ENCODE measurements at places on chromosomes 6 and 20.

- no peak for DNase-seq
Observed at GRCh38 chr6:17884498-17885478, 102.6 kb downstream of the KIF13A start.

DNA sequence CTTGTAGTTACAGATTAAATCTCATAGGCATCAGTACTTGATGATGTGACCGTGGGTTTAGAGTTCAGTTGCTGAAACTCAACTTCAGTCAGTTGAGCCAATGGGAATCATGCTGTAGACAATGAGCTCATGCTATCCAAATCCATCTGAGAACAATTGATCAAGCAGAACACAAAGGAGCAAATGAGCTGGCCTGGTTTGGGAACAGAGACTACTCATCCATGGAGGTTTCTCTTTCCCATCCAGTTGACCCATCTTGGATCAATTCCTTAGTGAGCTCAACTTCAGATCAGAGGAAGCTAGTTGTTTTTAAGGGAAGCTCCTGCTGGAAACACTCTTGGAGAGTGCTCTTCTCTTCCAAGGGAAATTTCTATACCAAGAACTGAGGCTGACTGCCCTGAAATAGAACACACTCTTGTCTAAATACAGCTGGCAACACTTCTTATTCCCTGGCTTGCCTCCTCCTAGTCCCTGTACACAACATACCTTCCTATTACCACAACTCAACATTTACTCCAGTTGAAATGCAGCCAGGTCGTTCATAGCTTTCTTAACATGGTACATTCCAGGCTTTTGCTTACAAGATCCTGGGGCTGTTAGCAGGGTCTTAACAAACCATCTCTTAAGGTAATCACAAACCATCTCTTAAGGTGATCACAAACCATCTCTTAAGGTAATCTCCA, 203.9 kb upstream of the PRDM1 start:
- no peak for DNase-seq

- DNase-seq, result no peak
Observed at GRCh38 chr20:23029324-23029723, 5.8 kb upstream of the SSTR4 start.

DNA sequence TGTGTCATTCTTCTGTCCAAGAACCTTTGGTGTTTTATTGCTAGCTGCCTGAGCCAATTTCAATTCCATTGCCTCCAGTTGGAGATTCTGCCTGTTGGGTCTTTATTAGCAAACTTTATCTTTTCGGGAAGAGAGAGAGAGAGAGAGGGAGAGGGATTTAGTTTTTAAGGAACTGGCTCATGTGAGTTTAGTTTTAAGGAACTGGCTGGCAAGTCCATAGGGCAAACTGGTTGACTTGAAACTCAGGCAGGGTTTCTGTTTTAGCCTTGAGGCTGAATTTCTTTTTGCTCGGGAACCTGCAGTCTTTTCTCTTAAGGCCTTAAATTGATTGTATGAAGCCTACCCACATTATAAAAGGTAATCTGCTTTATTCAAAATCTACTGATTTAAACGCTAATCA, 23.0 kb downstream of the BCKDHB start:
- DNase-seq, result no peak

DNA sequence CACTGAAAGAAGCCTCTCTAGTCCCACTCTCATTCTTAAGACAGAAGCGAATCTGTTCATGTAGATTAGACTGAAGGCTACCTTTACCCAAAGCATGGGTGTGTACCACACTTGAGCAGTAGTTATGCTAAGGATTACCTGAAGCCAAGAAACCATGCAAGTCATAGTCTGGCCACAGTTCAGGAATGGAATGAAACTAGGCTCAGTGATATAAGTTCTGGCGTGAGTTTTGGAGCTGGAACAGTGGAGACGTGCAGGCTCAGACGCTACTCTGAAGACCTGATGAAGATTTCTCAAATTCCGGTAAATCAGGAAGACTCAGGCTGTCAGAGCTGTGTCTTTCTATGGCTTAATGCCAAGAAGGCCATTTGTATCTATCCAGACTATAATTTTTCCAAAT, 219.9 kb downstream of the HDGFL1 start:
- DNase-seq, result no peak

DNA sequence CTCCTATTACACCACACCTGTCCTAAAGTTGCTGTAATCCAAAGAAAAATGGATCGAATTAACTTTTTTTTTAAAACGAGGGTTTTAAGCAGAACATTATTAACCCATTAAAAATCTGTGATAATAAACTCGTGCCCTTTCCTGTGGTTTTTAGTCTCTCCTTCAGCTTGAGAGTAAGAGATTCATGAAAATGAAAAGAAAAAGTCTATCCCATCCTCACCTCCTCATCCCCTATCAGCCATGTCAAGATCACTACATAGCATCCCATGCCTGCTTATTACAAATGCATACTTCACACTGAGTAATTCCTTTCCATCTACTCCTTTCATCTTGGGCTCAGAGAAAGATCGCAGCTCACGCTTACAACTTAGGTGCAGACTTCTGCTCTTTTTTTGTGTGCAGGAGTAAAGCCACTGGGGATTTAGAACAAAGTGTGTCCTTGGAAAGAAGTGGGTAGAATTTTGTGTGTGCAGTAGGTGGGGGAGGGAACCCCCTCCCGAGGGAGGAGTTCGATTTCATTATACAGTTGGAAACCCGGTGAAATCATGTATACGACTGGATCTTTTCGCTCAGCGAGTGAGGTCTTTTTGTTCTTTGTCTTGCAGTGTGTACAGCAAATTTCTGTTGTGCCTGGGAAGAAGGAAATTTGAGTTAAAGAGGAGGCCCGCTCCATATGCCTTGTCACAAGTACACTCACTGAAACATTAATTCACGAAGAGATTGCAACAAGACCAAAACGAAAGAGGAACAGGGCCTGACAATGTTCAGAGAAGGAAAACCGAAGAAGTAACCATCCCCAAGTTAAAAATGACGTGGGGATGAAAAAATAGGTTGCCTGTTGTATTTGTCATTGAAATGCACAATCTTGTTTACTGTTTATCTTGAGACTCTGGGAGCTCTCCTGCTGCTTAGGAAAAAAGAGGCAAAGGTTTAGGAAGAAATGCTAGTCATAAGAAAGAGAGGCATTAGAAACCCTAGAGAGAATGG, 146.5 kb upstream of the ZNF217 start:
- peak; percentile 52 for DNase-seq

DNA sequence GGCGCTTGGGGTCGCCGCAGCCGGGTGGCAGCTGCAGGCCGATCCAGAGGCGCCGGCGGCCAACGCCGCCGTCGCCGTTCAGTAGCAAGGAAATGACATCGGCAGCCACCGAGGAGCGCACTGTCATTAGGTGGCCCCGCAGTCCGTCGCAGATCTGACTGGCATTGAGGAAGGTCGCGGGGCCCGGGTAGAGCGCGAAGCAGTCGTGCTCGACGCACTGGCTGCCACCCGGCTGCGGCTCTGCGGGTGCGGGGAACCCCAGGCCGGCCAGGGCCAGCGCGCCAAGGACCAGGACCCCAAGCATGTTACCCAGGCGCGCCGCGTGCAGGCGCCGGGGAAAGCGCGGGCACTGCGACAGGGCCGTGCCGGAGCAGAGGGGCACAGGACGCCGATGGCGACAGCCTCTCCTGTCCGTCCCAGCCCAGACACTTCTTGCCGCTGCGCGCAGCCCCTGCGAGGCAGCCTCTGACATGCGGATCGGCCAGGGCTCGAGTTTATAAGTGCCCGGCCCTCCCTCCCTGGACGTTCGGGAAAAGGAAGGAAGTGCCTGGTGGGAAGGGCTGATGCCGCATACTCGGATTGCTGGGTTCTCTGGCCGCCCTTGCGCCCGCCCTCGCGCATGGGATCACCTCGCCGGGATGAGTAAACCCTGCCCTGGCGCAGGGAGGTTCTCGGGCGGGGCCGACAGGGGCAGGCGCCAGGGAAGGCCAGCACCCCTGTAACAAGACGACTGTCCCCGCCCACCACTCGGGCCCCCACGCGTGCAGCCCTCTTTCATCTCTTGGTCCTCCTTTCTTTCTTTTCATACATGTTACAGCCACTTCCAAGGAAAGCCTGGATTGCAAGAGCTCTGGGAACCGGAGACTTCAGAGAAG, at the start of gene THBD:
Gene THBD (minus strand): TSS at position 472 of the 875 bp plus-strand sequence. CDS start 168 bp downstream, at position 304.
- no peak for DNase-seq

DNA sequence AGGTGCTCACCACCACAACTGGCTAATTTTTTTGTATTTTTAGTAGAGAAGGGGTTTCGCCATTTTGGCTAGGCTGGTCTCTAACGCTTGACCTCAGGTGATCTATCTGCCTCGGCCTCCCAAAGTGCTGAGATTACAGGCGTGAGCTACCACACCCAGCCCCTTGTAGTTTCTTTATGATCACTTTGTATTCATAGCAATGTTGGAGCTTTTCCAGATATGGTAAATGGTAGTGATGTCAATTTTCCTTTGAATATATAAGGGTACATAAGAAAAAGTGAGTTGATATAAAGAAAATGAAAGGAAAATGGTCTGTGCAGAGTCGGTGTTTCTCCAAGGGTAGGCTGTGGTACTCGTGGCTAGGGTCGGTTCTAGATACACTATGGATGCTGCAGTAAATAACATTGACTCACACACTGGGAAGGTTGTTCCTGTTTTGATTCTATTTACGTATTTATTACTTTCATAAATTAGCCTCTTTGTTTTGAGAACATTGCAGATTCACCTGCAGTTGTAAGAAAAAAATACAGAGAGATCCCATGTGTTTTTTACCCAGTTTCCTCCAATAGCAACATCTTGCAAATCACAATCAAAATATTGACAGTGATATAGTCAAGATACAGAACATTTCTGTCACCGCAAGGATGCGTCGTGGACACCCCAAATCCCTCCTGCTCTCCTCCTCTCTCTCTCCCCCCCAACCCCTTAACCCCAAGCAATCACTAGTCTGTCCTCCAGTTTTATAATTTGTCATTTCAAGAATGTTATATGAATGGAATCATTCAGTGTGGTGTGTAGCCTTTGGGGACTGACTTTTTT, 2.5 kb downstream of the ZNF831 start:
- no peak for DNase-seq

- DNase-seq, result no peak
Observed at GRCh38 chr6:121405306-121405705, 30.1 kb upstream of the GJA1 start.

- no peak for DNase-seq
Observed at GRCh38 chr6:37974381-37974780, 154.9 kb downstream of the ZFAND3 start.

DNA sequence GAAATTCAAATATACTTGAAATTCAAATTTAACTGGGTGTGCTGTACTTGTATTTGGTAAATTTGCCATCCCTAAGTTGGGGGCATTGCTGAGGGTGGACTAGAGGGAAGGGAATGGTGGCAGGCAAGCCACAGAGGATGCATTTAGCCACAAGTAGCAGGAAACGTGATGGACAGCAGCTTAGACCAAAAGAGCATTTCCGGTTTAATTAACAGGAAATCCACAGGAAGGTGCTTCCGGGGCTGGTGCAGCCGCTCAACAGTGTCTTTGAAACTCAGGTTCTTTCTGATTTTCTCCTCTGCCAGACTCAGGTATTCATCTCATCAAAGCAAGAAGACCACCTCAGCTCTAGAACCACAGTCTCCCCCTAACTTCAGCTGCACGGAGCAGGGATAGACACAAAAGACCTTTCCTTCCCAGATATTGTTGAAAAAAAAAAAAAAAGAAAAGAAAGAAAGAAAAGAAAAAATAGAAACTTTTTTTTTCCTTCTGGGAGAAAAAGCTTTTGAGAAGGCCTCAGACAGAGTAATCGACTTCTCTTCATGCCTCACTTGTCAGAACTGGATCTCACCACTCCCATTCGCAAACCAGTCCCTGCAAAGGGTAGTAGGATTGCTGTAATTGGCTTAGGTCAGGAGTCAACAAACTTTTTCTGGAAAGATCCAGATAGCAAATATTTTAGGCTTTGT, 8.0 kb upstream of the BCAS1 start:
- no peak for DNase-seq

DNA sequence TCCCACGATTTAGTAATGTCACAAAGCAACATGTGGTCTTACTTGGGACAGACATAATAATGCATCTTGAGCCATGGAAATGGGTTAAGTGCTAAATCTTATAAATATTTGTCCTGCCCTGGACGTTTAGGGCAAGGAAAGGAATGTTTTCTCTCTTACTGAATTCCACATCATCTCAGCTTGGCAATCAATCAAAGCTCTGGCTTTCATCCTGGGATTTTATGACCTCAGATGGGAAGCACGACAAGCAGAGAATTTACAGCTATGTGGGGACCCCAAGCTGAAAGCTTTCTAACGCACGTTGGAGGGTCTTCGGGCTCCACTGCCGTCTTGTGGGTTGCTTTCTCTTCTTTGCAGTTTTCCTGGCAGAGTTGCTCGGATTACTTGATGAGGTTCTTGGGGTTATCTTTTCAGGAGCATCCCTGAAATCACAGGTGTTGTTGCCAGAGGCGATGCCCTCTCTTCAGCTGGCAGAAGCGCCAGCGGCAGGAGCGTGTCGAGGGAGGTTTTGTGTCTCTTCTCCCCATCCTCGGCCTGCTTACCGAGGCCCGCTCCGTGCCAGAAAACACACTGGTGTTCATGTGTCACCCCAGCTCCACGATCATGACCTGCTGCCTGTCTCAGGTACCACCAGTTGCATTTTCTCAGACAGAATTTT, 73.4 kb upstream of the FRMD1 start:
- no peak for DNase-seq

- no peak for DNase-seq
Observed at GRCh38 chr20:10581823-10582222, 92.0 kb downstream of the JAG1 start.

- DNase-seq, result no peak
Observed at GRCh38 chr6:126020305-126021050, 34.1 kb downstream of the TRMT11 start.

GRCh38 chr20:57481281-57481711, 43.6 kb downstream of the CTCFL start:
- no peak for DNase-seq

- DNase-seq, result no peak
Observed at GRCh38 chr6:46816626-46817025, 23.4 kb downstream of the MEP1A start.

DNA sequence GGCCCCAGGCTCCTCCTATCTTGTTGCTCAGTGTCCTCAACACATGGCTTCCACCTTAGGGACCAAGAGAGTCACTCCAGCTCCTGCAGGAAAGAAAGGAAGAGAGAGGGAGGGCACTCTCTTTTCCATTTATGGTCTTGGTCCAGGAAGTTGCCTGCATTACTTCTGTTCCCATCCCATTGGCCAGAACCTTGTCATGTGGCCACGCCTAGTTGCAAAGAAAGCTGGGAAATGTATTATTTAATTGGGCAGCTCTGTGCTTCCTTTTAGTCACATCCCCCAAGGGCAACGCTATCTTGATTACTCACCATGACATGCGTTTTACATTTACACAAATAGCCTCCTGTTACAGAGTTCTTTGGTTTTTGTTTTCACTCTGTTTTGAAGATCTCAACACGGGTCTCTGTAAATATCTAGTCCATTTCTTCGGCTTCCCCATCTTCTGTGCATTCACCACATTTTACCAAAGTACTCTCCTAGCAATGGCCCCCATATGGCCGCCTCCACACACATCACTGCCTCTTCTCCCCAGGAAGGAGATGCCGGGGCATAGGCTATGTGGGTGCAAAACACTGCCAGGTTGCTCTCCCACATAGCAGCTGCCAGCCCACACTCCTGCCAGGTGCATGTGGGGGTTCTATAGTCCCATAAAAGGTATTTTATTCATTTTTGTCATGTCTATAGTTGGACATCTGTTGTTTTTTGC, 35.7 kb upstream of the ZMYND8 start:
- no peak for DNase-seq
